ENCODE measurements at places on chromosomes 11 and 22.

GRCh38 chr11:117931971-117932370 lies 2.8 kb upstream of the TMPRSS13 start:
- DNase-seq: no peak

DNA sequence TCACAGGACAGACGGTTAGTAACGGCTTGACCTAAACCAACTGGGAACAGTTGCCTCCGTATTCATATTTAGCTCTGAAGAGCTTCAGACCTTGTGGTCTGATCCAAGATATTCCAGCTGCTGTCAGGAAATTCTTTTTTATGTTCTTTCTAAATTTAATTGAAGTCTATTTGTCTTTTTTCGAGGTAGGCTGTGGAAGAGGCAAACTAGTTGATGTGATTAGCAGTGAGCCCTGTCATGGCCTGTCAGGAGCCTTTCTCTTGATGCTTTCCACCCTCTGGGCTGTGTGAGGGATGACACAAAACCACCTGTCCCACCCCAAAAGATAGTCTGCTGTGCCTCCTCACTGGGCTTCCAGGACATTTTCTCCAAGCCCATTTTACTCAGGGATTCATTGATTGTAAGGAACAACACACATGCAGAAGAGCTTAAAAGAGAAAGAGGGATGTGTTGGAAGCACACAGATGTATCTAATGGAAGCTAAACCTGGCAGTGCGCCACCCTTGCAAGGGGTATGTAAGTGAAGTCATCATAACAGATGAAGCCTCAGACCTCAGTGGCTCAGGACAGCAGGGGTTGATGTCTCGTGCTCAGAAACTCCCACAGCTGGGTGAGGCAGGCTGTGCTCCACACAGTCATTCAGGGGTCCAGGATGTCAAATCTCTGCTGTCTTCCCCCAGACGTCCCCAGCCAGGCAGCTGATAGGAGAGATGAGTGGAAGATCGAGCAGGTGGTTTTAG lies 170.0 kb downstream of the NCAM1 start:
- DNase-seq: no peak

DNA sequence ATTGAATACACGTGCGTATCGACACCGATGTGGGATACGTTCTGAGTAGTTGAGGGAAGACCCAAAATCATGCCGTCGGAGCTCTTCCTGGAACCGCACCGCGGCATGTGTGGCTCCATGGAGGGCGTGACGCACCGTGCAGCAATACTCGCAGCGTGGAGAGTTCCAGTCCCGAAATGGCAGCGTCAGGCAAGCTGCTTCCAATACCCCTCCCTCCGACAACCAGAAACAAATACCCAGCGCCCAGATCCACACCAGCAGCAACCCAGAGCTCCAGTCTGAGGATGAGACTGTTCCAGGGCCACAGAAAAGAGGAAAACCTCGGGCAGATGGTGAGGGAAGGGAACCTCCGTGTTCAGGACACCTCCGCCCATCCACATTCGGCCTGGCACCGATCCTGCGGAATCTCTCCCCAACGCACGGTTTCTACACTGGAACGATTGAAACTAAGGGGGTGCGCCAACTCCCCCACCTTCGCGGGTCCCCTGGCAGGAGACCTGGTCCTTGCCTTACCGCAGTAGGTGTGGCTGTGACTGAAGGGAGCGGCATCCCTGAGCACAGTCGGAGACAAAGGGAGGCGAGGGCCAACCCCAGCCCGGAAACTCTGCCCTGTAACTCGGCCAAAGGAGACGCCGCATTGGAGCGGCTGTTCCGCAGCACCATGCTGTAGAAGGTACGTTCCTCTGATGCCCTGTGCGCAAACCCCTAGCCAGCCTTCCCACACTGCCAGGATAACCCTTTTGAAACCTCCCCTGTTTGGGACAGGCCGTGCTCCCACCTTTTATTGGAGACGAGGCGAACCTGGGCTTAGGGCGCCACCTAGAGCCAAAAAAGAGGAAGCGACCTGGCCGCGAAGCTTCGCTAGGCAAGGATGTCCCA lies 28.2 kb downstream of the DBX1 start:
- DNase-seq: no peak

DNA sequence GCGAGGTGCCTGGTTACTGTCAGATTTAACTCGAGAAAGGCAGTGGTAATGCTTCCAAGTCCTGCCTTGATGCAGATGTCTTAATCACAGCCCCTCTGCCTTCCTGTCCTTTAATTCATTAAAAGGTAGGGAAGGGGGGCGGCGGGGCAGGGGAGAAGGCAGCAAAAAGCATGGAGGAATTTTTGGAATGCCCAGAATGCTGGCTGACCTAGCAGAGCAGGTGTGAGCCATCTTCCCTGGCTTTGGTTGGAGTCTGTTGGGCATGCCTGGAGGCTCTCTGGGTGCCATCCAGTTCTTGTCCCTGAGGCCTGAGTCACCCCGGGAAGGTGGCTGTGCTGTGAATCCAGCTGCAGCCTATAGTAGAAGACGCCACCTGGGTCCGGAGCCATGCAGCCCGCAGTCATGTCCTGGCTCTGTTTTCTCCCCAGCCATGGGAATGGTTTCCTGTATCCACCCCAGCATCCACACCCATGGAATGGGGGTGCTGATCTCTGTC lies 15.6 kb downstream of the KIAA1671 start:
- no peak for DNase-seq

DNA sequence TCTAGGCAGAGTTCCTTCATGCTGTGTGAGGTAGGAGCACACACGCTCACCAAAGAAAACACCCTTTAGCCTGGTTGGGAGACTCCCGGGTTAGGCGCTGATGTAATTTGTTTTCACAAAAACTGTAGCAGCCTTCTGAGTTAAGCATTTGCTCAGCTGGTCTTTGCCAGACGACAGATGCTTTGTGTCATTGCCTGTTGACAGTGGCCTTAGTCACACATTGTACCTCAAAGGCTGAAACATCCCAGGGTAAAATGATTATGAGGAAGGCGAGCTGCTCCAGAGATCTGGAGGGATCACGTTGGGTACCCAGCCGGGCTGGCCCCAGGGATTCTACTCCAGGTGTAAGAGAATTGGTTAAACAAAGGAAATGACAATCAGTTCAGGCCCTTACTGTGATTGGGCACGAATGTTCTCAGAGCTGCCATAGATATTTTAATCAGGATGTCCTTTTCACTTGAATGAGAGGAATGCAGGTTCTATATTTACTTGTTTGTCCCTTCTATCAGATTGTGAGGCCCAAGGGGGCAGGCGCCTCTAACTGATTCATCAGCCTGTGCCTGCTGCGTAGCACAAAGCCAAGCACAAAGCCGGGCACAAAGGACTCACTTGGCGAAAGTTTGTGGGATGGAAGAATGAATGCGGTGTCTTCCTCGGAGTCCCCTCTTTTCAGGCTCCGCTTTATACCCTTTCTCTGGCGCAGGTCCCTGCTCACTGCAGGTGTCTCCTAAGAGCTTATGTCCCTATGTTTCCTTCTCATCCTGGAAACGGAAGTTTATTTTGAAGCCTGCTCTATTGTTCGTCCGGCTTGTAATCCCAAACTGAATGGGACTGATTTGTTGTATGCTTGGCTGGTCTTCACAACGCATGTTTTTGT lies 47.1 kb downstream of the ADM start:
- peak; percentile 52 for DNase-seq

DNA sequence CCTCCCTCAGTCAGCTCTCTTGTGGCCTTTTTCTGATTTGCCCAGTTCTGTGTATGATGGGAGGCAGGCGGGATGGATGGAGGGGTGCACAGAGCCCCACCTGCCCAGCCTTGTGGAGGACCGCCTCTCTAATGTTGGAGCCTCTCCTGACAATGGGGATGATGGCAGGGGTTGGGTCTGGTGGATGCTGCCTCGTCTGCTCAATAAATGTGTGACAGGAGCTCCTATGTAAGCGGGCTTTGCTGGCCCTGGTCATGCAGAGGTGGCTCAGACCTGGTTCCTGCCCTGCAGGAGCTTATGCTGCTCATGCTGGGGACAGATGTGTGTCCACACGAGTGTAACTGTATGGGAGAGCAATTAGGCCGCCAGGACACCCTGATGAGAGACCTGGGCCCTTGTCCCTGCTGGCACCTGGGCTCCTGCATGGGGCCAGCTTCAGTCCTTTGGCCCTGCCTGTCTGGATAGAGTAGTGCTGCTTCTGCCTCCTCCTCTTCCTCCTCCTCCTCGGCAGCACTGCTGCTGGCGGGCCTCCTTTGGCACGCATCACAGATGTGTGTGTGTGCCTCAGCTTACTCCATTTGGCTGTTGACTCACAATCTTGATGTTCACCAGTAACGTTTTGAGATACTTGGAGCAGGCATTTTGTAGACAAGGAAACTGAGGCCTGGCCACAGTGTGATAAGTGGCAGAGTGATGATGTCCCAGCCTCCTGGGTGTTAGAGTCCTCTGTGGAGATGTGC lies 131.0 kb downstream of the TBC1D22A start:
- DNase-seq: no peak

All from foreskin keratinocyte (primary cell).